ENCODE measurements at places on chromosomes 1 and 21.
A peak's percentile ranks its signal among the peaks of the same experiment; 100 is the strongest.

DNA sequence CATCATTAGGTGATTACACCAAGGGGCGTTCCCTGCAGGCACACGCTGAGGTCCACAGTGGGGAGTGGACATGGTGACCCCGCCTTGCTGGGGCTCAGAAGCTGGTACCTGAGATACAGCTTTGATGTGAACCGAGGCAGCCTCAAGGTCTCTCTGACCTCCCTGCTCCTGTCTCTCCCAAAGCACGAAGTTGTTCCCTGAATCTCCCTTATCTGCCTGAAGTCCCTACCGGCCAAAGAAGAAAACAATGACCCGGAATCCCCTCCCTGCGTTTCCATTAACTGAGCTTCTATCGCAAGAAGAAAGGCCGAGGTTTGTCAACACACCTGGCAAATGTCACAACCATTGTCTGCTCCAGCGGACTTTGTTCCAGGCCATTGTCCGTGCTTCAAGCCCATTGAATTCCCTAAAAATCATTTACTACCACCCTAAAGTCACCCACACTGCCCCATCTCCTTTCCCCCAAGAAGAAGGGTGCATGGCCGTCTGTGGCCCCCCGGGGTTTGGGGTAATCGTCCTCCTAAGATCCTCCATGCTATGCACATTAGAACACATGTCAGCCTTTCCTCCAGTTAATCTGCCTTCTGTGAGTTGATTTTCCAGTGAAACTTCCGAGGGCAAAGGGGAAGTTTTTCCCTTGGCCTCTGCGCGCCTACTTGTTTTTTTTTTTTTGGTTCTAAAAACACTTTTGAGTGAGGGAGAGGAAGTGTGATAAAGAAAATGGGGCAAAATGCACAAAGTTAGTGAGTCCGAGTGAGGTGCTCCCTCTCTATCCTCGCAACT, 48.1 kb upstream of the COL18A1 start:
- DNase-seq: no peak

DNA sequence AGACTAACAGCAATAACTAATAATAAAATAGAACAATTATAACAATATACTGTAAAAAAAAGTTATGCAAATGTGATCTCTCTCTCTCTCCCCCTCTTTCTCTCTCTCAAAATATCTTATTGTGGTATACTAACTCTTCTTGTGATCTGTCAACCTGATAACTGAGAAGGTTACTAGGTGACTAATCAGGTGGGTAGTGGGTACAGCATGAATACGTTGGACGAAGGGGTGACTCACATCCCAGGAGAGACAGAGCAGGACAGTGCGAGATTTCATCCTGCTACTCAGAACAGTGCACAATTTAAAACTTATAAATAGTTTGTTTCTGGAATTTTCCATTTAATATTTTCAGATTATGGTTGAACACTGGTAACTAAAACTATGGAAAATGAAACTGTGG, 257.5 kb downstream of the LRRC40 start:
- DNase-seq: no peak

DNA sequence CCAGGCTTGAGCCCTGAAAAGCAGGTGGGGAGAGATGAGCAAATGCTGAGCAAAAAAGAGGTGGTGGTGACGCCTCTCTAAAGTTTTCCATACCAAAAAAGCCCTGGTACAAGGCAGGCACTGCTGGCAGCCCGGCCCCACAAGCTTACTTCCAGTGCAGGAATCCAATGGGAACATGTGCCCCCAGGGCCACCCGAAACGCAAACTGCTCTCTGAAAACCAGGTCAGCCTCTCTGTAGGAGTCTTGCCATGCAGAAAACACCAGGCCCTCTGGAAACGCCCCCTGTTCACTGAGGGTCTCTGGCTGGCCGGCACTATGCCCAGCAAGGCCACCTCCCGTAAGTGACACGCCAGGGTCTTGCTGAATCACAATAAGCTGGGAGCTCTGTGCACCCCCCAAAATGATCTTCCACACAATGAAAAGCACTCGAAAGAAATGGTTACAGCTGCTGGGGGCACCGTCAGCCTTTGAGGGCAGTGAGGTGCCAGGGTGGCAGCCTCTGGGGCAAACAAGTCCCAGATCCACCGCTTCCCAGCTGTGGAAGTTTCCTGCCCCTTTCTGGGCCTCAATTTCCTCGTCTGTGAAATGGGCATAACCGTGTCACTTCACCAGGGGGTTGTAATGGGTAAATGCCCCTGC, 170.5 kb downstream of the TOMM20 start:
- DNase-seq: no peak

GRCh38 chr1:228000416-228000815, 6.4 kb upstream of the WNT3A start:
- no peak for DNase-seq

GRCh38 chr21:31176080-31176551, 137.8 kb upstream of the KRTAP19-8 start:
- DNase-seq: no peak

- no peak for DNase-seq
Observed at GRCh38 chr1:204706838-204707509, 21.4 kb upstream of the LRRN2 start.

DNA sequence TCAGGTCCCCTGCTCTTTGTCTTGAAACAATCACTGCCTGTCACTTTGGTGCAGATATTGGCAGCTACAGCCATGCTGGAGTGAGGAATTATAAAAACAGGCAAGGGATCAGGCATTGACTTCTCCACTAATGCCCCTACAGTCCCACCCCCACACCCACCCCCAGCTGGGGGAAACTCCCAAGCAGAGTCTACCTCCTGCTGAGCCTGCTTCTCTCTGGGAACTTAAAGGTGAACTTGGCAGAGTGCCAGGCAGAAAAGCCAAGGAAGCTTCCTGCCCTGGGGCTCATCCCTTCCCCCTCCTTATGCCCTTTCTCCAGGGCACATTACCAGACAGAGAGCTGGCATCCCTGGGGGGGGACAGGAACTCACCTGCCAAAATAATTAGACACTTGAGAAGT, 6.7 kb downstream of the NCMAP start:
- no peak for DNase-seq

DNA sequence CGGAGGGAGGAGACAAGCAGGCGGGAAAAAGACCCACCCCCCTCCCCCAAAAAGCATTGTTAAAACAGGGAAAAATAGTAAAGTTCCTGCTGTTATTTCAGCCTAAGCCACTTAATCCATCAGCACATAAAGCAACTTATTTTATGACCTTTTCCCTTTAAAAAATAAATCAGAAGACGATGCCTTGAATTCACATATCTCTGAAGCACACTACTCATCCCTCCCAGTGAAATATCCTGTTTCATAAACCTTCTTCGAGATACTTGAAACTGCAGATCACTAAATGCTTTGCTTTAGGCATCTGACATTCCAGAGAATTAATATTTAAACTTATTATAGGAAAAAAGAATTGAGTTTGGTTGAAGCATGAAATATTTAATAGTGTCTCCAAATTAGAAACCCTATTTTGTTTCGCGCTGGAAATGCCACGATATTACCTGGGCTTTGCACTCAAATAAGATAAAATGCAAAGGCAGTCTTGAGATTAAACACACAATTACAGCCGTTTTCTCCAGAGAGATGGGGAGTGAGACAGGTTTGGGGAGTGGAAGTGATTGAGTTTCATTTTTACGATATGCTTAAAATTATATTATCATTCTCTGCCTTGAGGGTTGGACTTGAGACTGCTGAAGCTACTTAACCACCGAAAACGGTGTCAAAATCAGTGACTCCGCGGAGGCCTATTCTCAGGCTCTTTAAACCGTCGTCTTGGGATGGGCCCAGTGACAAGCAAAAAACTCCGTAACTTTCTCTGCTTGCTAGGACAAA, 9.3 kb downstream of the GLIS1 start:
- DNase-seq: no peak

- DNase-seq: no peak
Observed at GRCh38 chr1:66981679-66982078, 56.9 kb downstream of the MIER1 start.

DNA sequence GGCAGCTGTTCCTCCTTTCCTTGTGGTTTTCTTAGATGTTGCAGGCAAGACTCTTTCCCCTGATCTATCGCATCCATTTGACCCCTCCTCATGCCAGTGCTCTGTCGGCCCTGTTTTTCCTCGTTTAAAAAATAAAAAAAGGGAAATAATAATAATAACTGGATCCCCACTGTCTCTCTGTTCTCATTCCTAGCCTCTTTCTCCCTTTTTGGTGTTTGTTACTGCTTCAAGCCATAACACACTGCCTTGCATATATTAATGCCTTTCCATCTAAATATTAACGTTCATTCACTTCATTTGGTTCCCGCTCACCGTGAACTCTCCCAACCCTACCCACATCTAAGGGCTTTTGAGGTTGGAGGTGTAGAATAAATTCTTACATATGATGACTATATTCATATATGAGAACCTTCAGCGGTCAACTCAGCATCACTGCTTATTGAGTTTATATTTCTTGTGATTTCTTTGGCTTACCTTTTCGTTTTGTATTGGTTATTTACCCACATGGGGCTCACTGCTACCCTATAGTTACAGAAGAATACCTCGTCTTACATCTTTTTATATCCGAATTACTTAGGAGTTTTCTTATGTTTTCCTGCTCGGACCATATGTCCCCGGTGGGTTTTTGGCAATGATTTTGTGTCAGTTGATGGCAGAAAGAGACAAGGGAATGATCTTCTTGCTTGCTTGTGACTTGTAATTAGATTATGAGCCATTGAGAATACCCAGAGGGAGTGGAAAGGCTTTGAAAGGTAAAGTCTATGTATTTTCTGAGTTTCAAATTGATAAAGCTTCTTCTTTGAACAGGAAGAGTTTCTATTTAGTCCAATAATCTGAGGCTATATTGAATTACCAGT, 805 bp downstream of the ATG4C start:
- no peak for DNase-seq

GRCh38 chr1:219177363-219177762, 3.7 kb downstream of the LYPLAL1 start:
- DNase-seq: no peak

DNA sequence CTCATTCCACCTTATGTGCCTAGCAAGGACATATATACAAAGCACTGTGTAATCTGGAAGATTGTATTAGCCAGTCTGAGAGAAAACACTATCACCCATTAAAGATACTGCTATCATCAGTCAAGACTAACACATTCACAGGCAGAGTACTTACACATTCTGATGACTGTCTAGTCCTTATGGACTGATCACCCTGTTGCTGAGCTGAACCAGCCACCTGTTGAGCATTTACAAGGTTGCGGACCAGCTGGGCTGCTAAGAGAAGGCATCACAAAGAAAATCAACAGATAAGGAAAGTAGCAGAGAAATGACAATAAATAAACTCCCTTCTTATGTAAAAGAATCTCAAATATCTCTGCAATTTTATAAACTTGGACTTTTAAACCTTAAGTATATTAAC, 30.8 kb downstream of the PRPF38A start:
- DNase-seq: no peak

- no peak for DNase-seq
Observed at GRCh38 chr21:44750675-44751025, 39.3 kb upstream of the TSPEAR start.

GRCh38 chr1:175877939-175878737, 134.7 kb upstream of the TNR start:
- no peak for DNase-seq

GRCh38 chr1:91764471-91765115, 121.4 kb downstream of the TGFBR3 start:
- no peak for DNase-seq

DNA sequence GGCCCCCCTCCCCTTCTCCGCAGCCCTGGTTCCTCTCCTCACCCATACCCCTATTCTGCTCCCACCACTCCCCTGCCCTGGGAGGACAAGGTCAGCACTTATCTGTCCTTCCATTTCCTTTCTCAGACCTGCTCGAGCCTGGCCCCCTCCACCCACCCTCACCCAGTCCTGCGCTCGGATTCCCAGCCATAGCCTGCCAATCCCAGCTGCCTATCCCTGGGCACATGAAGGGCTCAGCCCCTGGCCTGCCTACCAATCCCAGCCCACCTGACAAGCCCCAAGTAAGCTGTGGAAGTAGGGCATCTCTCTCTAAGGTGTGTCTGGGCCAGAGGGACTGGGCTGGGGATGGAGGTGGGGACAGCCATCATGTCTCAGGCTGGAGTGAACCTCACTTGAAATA, 5.4 kb downstream of the BLACAT1 start:
- DNase-seq: no peak

GRCh38 chr1:21308330-21308729, 18.1 kb upstream of the ECE1 start:
- DNase-seq: no peak

- no peak for DNase-seq
Observed at GRCh38 chr1:178496410-178497135, at the start of gene CLEC20A. CLEC20A (minus strand) TSS chr1:178496964; CDS start chr1:178496939, 25 bp downstream.

DNA sequence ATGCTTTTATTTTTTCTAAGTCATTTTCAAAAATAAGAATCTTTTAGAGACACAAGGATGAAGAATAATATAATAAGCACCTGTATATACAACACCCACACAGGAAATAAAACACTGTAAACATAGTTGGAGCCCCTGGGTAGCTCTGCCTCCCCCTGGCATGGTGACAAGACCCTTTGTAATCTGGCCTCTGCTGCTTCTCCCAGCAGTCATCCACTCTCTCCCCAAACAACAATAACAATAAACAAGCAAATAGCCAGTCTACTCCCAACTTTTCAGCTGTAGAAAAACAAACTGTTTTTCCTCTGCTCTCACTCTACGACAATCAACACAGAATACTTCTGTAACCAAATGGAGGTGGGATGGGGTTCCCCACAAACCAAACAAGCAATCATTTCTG, 110.1 kb downstream of the CSMD2 start:
- DNase-seq: no peak

GRCh38 chr1:42937836-42938644, 20.6 kb downstream of the SLC2A1 start:
- peak; percentile 65 for DNase-seq

DNA sequence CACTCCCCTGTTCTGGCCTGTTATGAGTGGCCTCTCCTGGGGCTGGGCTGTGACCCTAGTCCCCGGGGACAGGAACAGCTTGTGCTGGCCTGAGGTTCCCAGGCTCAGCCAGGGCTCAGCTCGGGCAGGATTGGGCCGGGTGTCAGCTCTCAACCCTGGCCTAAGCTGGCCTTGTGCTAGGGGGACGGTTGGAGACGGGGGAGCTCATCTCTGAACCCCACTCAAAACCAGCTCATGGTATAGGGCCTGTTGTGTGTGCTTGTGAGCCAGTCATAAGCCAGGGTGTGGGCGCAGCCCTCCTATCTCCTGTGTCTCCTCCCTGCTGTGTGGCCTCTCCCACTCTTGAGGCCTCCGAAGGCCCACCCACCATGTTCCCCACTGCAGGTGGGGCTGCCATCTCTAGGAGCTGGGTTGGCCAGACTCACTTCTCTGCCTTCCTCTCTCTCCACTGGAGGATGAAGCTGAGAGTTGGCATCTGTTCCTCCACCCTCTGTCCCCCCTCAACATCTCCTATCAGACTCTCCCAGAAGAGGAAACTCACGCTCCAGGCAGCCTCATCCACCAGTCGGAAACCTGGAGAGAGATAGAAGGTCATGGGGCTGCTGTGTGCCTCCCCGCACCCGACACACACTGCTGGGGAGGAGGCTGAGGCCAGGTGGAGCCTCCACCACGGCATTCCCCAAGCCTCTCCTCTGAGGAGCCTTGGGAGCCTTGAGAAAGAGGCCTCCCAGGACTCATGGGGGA, 1.4 kb downstream of the PEAR1 start:
- no peak for DNase-seq

DNA sequence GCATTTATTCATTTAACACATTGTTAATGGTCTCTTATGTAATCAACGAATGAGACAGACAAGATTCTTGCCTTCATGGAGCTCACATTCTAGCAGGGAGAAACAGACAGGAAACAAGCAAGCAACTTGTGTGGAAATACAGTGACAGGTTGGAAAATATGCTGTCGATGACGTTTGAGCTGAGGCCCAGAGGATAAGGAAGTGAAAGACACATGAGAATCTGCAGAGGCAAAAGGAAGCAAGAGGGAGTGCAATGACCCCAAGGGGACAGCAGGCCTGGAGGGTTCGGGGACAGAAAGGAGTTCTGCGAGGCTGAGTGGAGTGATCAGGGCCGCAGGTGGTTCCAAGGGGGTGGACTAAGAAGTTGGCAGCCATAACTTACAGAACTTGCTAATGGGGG, 60.6 kb upstream of the AKT3 start:
- DNase-seq: no peak

Measured in bone marrow (tissue), 2 donors.